ENCODE measurements at places on chromosomes 1 and 21.

DNA sequence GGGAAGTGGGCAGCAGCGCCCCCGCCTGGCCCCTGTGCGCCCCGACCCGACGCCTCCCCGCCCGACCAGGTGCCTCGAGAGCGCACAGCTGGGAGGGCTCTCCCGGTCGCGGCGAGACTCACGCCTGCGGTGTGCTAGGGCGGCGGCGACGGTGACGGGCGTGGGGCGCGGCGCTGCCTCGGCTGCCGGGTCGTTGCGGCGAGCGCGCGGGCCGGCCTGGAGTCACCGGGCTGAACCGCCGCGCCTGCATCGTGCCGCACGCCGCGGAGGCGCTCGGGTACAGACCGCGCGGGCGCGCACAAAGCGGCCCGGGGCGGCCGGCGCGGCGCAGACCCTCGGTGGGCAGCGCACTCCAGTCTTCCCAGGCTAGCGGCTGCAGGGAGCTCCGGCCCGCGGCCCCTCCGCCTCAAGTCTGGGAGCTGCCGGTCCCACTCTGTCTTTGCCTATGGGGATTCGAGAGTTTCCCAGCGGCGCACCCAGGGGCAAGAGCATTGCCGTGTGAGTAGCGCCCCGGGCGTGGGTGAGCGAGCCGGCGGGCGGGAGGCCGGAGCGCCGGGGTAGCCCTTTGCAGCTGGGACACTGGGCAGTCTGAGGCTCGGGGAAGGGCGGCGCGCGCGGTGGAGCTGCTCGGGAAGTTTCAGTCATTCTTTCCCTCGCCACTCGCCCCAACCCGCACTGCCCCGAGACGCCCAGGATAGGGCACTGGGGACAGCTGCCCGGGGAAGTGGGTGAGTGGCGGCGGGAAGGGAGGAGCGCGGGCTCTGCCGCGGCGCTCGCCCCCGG lies at the start of gene SLC35F3:
Gene SLC35F3, plus strand, starts transcription at position 44 of the 783 bp plus-strand sequence.
- peak; percentile 32 for DNase-seq

- DNase-seq, result no peak
Measured at GRCh38 chr1:97570691-97571090, 350.1 kb downstream of the DPYD start.

DNA sequence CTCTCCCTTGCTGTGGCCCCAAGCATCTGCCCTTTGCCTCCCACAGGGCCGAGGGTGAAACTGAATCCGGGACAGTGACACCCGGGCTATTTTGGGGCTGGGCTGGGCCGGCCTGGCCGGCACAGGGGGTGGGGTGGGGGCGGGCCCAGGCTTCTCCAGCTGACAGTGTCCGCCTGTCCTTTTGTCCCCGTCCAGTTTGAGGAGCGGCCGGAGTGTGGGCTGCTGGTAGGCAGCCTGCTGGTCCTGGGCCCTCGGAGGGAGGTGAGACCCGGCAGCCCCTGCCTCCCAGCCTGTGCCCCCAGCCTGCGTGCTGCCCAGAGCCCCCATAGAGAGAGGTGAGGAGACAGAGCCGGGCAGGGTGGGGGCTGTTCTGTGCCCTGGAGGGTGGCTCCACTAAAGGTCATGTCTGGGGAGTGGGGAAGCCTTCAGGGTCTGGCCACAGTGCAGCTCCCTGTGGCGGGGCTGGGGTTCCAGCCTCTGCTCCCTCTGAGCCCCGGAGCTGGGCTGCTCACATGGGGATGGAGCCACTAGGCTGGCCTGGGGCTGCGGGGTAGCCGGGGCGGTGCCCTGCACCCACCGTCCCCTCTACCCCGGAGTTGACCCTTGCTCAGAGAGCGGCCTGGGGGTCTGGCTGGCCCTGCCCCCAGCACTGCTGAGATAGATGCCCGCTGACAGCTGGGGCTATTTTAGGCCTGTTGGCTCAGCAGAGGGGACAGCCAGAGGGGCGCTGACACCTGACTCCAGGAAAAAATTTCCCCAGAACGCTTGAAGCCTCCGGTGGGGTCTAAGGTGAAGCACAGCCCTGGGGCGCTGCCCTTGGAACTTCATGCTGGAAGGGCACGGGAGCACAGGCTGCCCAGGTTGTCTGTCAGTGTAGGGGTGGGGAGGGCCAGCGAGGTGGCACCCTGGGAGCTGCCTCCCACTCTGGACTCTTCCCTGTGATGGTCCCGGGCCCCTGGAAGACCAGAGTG lies at the start of gene OBSCN:
Gene OBSCN, plus strand, starts transcription at position 194 of the 971 bp plus-strand sequence. CDS start 3,740 bp downstream, outside the sequence.
- no peak for DNase-seq

DNA sequence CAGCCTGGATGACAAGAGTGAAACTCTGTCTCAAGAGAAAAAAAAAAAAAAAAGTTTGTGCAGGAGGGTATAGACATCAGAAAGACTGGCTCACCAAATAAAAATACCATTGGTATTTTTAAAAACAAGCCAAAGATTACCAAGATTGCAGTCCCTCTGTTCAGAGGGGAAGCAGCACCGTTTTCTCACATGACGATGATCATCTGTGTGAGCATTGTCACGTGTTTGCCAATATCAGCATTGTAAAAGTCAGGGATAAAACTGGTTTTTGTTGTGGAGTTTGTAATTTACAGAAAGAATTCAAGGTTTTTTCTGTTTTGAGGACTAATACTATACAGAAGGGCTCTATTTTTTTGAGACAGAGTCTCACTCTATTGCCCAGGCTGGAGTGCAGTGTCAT lies 26.5 kb downstream of the ZNF362 start:
- DNase-seq, result no peak

- DNase-seq, result no peak
Measured at GRCh38 chr1:42996384-42996970, 37.8 kb upstream of the SLC2A1 start.

DNA sequence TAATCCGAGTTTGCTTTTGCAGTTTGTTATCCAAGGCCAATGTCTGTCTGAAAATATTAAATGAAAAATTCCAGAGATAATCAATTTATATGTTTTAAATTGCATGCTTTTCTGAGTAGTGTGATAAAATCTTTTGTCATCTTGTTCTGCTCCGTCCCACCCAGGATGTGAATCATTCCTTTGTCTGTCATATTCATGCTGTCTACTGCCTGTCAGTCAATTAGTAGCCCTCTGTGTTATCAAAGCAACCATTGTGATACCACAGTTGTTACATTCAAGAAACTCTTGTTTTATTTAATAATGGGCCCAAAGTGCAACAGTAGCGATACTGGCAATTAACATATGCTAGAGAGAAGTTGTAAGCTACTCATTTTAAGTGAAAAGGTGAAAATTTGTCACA lies 819.3 kb downstream of the BRINP3 start:
- no peak for DNase-seq

- no peak for DNase-seq
Measured at GRCh38 chr1:203306965-203307541, 1.7 kb downstream of the BTG2 start.

DNA sequence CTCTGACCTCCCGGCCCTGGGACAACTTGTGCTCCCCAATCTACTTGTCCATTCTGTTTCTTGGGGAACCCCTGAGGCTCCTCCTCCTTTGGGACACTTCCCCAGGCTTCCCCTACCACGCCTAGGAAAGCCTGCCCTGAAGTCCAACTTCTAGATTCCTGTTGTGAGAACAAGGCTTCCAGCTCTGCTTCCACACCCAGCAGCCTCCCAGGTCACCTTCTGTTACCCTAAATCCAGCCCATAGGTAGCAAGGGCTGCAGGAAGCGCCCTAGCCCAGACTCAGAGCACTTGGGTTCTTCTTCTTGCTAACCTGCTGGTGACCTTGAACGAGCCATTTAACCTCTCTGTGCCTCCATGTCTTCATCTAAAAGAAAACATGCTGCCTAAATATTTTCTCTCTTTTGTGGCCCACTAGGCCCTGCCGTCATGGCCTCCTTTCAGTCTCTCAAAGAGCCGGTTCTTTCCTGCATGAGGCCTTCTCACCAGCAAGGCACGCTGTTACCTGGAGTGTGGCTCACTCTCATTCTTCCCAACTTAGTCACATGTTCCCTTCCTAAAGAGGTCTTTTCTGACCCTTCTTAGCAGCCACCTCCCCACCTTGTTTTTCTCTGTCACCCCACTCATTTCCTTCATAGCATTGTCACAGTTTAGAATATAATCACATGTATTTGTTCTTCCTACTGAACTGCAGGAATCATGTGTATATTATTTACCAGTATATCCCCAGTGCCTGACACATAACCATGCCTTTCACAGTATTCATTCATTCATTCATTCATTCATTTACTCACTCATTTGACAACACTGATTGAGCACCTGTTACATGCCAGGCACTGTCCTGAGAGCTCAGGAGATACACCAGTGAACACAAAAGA lies 1.4 kb downstream of the CAPN2 start:
- DNase-seq, result no peak

DNA sequence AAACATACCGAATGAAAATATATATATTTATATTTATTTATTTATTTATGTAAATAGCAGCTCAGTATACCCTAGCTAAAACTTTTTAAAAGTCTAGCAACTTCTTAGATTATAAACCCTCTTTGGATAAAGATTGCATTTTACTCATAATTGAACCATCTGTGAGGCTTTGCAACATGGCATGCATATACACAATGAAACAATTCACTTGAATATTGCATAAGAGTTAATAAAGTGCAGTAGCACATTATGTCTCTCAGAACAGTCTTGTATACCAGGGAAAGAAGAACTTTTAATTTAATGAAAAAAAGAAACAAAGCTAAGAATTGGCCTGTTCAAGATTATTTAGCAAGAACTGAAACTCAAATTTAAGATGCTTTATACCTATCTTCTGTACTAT lies 1363.9 kb upstream of the ADGRL2 start:
- no peak for DNase-seq

DNA sequence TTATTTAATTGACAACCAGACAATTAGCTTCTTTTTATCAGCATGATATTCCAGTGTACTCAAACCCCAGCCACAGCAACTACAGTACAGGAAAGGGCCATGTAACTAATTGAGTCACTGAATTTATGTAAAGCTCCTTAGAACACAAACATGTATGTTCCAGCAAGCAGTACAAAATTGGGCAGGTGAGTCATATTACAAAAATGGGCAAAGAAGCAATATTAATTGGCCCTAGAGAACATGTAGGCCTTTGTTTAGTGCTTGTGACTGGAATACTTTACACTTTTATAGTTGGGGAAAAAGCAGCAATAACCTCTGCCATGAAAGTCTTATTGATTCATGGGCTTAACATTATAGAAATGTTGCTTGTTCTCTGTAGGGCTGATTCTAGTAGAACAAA lies 31.8 kb downstream of the CLEC20A start:
- no peak for DNase-seq

GRCh38 chr1:228378090-228378872 lies 28.4 kb downstream of the TRIM11 start:
- DNase-seq, result no peak

DNA sequence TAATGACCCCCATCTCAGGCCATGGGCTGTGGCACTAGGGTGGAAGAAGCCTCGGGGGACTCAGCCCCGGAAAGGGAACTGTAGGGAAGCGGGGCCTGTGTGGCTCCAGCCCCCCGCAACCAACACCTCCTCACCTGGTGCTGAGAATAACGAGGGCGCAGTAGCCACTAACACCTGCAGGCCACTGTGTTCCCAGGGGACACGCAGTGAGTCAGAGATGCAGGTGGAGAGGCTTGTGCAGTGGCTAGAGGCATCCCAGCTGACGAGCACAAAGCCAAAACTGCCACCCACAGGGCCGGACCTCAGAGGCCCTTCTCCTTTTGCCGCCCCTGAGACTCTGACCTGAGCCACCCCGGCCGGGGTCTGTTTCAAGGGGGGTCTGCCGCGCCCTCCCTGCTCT lies 33.5 kb upstream of the CCDC27 start:
- DNase-seq, result no peak

DNA sequence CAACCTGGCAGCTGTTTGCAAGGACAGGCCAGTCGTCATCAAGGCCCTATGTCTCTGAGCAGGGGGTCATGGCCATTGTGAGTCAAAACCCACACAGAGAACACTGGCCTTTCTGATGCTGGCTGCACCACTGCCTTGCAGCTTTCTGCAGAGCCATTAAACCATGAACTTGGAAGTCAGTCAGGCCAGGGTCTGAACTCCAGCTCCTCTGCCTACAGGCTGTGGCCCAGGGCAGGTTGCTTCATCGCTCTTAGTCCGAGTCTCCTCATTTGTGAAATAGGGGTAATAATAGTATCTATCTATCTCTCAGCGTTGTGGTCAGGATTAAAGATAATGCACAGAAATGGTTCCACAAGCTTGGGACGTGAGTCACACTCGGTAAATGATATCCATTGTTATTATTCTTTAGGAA lies 35.8 kb upstream of the HIVEP3 start:
- no peak for DNase-seq

GRCh38 chr21:41966041-41966833 lies 12.4 kb upstream of the C2CD2 start:
- DNase-seq, result no peak

DNA sequence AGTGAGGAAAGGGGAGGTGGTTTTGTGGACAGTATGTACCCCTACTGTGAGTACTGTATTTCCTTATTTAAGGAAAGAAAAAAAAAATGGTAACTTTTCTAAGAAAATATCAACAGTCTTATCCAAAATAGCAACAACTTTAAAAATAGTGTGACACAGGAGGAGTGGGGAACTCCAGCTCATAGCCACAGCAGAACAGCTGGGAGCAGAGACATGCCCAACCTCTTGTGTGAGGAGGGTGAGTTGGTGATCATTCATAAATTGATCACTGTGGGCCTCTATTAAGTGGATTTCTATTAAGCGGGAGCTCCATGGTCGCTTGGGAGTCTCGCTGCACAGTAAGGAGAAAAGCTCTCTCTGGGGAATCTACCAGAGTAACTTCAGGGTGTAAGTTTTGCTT lies 158.8 kb upstream of the DUSP10 start:
- DNase-seq, result no peak

- DNase-seq, result no peak
Measured at GRCh38 chr1:198220428-198220827, 63.6 kb downstream of the NEK7 start.

DNA sequence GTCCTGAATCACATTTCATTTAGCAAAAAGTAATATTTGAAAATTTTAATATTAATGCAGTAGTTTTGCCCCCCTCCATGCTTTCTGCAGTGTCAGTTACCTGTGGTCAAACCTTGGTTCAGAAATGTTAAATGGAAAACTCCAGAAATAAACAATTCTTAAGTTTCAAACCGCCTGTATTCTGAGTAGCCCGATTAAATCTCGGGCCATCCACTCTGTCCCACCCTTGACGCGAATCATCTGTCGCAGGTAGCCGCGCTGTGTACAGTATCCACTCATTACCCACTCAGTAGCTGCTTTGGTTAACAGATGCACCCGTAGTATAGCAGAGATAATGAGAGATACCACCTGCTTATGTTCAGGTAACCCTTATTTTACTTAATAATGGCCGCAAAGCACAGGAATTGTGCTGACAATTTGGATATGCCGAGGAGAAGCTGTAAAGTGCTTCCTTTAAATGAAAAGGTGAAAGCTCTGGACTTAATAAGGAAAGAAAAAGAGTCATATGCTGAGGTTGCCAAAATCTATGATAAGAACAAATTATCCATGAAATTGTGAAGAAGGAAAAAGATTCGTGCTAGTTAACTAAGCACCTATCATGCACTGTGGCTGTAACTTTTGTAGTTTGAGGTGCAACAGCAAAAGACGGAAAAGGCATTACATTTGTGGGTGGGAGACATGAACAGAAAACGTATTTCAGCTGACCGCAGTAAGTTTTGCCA lies 889 bp upstream of the SCYL3 start:
- DNase-seq, result no peak

Measured in GM20000 (cell line).